ENCODE measurements at places on chromosomes 2 and 18.

DNA sequence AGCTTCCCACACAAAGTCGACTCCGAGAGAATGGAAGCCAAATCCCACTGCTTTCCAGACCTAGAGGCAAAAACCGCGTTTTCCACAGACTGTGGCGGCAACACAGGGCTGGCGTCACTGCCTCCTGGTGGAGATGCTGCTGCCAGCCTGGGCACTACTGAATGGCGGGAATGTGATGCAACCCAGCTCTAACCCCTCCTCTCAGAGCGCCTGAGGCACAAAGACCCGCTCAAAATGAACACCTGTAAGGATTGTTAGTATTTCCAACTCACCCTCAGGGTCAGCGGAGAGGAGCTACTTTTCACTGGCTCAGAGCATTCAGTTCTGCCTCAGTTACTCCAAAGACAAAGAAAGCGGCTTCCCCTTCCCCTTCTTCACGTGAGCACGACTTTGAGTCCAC, 548.0 kb upstream of the SALL3 start:
- no peak for DNase-seq

GRCh38 chr2:32958821-32959220, 12.1 kb downstream of the LTBP1 start:
- DNase-seq: no peak

DNA sequence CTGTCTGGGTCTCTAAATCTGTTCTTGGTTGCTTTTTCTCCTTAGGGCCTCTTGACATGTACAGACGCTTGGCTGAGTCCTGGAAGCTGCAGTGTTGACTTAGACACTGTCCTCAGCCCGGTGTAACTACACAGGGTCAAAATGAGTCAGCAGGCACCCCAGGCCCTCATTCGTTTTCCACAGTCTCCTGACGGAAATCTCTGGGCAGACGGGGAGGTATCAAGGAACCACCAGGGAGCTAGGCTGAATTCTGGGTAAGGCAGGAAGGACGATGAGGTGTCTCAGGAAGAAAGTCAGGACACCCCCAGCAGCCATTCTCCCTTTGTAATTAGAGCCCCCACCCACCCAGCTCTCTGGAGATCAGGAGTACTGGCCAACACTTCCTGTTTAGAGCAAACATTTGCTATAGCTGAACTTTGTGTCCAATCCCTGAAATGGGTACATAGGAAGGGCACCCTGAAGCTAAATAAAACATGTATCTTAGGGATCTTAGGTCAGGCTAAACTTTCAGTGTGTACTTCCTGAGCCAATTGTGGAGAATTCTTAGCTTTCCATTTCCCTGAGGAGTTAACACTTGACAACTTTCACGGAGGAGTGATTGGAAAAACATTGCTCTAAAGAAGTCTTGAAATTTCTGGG, 23.9 kb upstream of the EPAS1 start:
- no peak for DNase-seq

GRCh38 chr18:46434629-46435028, 222.4 kb downstream of the LOXHD1 start:
- no peak for DNase-seq

DNA sequence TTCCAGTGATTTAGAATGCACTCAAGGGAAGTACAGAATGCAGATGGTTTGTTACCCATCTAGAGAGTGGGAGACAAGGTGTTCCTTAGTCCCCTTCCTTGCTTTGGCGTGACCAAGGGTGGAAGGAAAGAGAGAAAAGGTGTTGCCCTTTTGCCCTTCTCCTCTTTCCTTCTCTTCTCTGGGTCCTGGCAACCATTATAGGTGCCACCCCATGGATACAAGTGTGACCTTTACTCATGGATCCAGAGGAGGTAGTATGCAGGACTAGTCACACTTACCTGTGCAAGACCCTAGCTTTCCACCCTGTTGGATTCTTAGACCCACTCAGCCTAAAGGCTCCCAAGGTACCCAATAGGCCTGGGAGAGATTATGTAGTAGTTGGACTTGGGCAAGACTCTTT, 11.6 kb upstream of the RBFA start:
- no peak for DNase-seq
